Psoas muscle (tissue), 8 donors: ENCODE measurements at places on chromosomes 2 and 18. TPM values are rescaled to one million over a fixed set of nuclear protein-coding genes. Genes with fewer than 3 reads are reported as not detected.
A peak's percentile ranks its signal among the peaks of the same experiment; 100 is the strongest.

GRCh38 chr18:58335821-58336220 lies 291.8 kb downstream of the NEDD4L start:
- H3K4me1 ChIP-seq = peaks cover 13% of the 10 kb centered on the region
- H3K27ac ChIP-seq = no peak overlapping the region
- peaks cover 2% of the 10 kb centered on the region for H3K36me3 ChIP-seq
- no peak overlapping the region for H3K4me3 ChIP-seq
- DNase-seq = no peak
- H3K27me3 ChIP-seq = no peaks in the 10 kb centered on the region

DNA sequence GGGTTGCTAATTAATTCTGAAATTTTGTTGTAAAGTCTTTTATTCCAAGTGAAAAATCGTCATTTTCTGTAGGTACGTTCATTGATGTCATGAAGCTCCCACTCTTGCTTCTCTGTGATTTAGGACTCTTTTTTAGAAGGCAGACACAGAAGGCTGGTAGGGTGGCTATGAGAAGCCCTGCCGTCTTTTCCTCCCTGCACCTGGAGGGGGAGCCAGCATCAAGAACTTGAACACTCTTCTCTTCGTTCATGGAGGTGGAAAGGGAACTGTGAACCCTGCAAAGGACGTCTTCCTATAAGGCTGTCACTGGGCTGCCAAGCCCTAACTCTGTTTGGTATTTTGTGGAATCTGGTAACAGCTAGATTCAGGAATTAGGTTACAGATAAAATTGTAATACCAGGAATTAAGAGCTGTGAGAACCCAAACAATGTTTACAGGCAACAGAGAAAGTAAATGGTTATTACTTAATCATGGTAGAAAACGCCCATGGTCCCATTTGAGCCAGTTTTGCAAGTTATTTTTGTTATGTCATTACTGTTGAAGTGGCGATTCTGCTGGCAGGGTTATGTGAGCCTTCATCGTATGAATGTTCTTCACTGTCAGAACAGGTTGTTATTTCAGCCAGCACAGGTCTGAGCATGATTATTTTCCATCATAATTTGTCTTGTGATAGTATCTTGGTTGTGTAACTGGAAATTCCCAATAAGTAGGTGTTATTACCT lies 112.2 kb downstream of the OSBPL6 start:
- DNase-seq = no peak
- H3K36me3 ChIP-seq = peaks cover 4% of the 10 kb centered on the region
- H3K4me1 ChIP-seq = peaks cover 4% of the 10 kb centered on the region
- no peak overlapping the region for H3K4me3 ChIP-seq
- H3K27me3 ChIP-seq = no peaks in the 10 kb centered on the region
- H3K27ac ChIP-seq = peak overlapping the region; percentile 11

GRCh38 chr2:37301408-37301807 lies 23.2 kb downstream of the PRKD3 start:
- H3K27ac ChIP-seq = no peak overlapping the region
- no peaks in the 10 kb centered on the region for H3K36me3 ChIP-seq
- H3K27me3 ChIP-seq = no peaks in the 10 kb centered on the region
- H3K4me3 ChIP-seq = no peak overlapping the region

GRCh38 chr2:44715671-44716081 lies 225.8 kb upstream of the SIX3 start:
- H3K27ac ChIP-seq = no peak overlapping the region
- DNase-seq = no peak
- no peaks in the 10 kb centered on the region for H3K36me3 ChIP-seq

GRCh38 chr2:219571311-219572236 lies at the start of gene OBSL1:
TSS of gene OBSL1 (minus strand) at chr2:219571539. CDS start at chr2:219571232, 307 bp downstream.
- H3K4me3 ChIP-seq = peak within 1 kb of the TSS; percentile 81
- peaks cover 9% of the 10 kb centered on the region for H3K4me1 ChIP-seq
- DNase-seq = peak; percentile 92

DNA sequence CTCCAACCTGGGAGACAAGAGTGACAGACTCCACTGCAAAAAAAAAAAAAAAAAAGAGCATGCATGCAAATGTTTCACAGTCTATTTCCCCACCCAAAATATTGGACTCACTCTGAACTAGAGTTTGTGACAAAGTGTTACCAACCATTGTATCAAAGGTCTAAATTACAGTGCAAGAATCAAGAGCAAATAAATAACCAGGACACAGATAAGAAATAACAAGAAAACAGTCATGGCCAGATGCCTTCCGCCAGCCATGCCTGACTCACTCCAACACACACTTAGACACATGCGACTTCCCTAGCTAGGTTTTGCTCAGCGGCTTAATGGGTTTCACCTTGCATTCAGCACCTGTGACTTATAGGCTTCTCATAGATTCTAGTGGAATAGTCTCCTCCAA lies 62.8 kb downstream of the CYB5A start:
- no peak overlapping the region for H3K4me3 ChIP-seq
- H3K36me3 ChIP-seq = no peaks in the 10 kb centered on the region
- no peaks in the 10 kb centered on the region for H3K4me1 ChIP-seq
- H3K27me3 ChIP-seq = no peaks in the 10 kb centered on the region
- DNase-seq = no peak

- DNase-seq = no peak
- no peak overlapping the region for H3K4me3 ChIP-seq
- H3K27ac ChIP-seq = no peak overlapping the region
- H3K27me3 ChIP-seq = no peaks in the 10 kb centered on the region
Measured at GRCh38 chr2:180289627-180290026, 282.5 kb upstream of the CWC22 start.

DNA sequence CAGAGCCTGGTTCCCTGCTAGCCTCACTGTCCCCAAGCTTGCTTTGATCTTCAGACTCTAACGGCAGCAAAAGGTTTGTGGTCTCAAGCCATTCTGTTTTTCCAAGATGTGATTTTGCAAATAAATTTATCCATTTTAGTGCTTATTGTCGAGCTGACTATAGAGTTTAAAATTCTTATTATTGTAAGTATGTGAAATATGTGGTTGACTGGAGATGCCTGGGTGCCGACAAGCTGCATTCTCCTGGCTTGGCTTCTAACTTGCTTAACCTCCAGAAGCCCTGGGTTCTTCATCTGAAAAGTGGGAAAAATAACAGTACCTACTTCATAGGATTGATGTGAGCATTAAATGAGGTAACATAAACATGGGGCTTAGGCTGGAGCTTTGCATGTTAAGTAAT lies 9.9 kb upstream of the EDAR start:
- DNase-seq = no peak
- no peaks in the 10 kb centered on the region for H3K36me3 ChIP-seq
- no peaks in the 10 kb centered on the region for H3K27me3 ChIP-seq
- H3K4me3 ChIP-seq = no peak overlapping the region
- no peak overlapping the region for H3K27ac ChIP-seq
- H3K4me1 ChIP-seq = no peaks in the 10 kb centered on the region

DNA sequence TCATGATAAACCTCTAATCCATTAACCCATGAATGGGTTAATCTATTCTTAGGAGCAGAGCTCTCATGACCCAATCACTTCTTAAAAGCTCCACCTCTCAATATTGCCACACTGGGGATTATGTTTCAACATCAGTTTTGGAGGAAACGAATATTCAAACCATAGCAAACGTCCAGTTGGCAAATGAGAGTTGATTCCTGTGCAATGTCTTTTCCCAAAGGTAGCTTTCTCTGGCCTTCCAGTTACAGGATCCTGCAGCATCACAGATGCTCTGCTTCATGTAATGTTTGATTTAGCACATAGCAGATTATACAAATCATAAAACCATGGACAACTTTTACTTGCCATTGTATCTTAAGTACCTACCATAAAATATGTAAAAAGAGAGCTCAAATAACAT lies 481.0 kb downstream of the TNS1 start:
- peaks cover 10% of the 10 kb centered on the region for H3K4me1 ChIP-seq
- no peaks in the 10 kb centered on the region for H3K27me3 ChIP-seq
- H3K27ac ChIP-seq = no peak overlapping the region
- H3K36me3 ChIP-seq = no peaks in the 10 kb centered on the region

DNA sequence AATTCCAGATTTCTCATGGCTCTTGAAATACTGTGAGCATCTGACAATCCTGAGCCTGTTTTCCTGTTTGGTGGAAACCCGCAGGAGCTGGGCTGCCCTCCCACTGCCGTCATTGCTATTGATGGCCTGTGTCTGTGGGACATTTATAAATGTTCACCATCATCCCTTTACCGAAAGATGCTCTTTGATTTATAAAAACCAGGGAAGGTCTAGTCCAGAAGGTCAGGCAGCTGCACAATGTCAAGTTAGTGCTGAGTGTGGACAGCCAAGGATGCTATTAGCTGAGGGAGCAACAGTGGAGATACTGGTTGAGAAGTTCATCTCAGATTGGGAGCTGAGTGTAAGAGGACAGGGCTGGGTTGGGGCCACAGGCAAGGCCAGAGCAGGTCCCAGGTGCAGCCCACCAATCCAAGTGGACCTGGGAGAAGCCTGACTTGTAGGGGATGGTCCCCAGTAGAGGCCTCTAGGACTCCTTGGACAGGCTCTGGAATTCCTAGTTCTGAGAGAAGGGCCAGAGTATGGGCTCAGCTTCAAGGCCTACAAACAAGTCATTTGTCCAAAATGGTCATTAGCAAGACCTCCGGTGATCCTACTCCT lies 55.1 kb downstream of the COPS8 start:
- no peaks in the 10 kb centered on the region for H3K36me3 ChIP-seq
- H3K27me3 ChIP-seq = no peaks in the 10 kb centered on the region
- no peaks in the 10 kb centered on the region for H3K4me1 ChIP-seq
- no peak overlapping the region for H3K4me3 ChIP-seq
- no peak overlapping the region for H3K27ac ChIP-seq

GRCh38 chr2:182901748-182902147 lies 35.3 kb upstream of the FRZB start:
- H3K4me1 ChIP-seq = peaks cover 6% of the 10 kb centered on the region
- no peak for DNase-seq
- H3K27me3 ChIP-seq = no peaks in the 10 kb centered on the region
- no peak overlapping the region for H3K27ac ChIP-seq
- no peak overlapping the region for H3K4me3 ChIP-seq

Gene TSPYL6
- total RNA-seq = not detected

Gene SCLY
- 5.3 TPM for total RNA-seq

Gene NTSR2
- 0.18 TPM for total RNA-seq
